ENCODE measurements at places on chromosomes 7 and 10. TPM values are rescaled to one million over a fixed set of nuclear protein-coding genes. Genes with fewer than 3 reads are reported as not detected.

Gene PRTFDC1
- total RNA-seq, result 0.29 TPM

Gene RGR
- 2.3 TPM for total RNA-seq

- DNase-seq, result peak; percentile 86
Observed at GRCh38 chr10:17617031-17617911, at the start of gene HACD1. Gene HACD1 (minus strand): TSS chr10:17617374. CDS start chr10:17617339, 35 bp downstream.

DNA sequence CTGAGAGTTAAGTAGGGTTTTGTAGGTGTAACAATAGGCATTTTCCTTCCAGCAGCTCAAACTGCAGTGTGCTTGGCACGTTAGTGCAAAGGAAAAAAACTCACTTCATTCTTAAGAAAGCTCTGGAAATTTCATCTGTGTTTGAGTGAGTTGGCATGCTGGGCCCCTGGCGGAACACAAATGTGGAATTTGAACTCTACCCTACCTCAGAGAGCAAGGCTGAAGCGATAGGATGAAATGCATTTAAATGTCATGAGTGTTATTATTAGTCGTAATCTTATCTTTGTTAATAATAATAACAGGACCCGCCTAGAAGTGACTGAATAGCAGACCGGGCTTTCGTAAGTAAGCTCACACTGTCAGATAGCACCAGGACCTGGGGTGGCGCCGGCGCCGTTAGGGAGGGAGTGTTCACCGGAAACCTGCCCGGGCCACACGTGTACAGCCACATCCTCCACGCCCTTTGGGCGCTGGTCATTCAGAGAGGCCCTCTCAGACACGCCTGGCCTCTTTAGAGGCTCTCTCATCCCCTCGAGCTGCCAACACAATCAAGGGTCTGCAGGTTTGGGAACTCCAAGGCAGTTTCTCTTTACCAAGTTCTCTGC is 63.5 kb downstream of the GRK5 start:
- no peak for DNase-seq

- no peak for DNase-seq
Observed at GRCh38 chr10:34288634-34289033, 526.5 kb downstream of the PARD3 start.

Gene SLC29A3
- 1.3 TPM for total RNA-seq

Gene COA1
- 77.8 TPM for total RNA-seq

GRCh38 chr7:114789161-114789560 is 132.7 kb upstream of the MDFIC start:
- no peak for DNase-seq

DNA sequence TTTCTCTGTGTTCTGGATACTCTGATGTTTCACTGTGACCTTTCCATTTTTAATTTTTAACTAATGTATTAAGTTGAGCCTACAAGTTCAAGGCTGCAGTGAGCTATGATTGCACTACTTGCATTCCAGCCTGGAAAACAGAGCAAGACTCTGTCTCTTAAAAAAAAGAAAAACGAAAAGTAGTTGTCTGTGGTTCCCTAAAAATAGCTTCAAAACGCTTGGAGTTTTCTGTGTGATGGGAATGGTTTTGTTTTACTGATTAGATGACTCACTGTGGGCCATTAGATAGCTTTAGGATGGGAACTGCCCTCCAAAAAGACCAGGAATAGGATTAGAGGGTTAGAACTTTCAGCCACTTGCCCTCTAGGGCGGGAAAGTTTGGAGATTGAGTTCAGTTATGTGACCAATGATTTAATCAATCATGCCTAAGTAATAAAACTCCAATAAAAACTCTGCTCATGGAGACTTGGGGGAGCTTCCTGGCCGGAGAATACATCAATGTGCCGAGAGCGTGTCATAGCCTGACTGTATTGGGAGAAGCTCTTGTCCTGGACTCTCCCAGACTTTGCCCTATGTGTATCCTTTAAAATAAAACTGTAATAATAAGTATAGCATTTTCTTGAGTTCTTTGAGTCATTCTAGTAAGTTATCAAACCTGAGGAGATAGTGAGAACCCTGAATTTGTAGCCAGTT is 147.1 kb downstream of the LYZL1 start:
- peak; percentile 77 for DNase-seq

DNA sequence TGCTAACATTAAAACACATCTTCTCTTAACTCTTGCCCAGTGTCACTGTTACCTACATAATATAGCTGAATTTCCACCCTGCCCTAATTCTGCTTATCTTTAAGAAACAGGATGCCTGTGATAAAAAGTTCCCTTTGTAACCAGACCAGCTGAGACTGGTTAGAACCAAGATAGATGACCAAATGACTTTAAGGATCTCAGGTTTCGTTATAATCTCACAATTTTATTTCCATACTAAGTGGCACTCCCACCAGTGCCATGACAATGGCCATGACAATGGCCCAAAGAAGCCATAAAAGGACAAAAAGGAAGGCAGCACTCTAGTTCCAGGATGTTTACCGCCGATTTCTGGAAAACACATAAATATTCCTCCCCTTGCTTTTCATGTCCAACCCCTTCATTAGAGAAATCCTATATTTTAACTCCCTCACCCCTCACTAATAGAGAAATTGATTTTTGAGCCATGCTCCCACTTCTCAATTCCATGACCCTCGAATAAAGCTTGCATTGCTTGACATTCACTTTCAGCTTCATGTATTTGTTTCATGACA is 126.1 kb downstream of the ELAPOR2 start:
- no peak for DNase-seq

Gene ANXA8L1
- not detected for total RNA-seq

DNA sequence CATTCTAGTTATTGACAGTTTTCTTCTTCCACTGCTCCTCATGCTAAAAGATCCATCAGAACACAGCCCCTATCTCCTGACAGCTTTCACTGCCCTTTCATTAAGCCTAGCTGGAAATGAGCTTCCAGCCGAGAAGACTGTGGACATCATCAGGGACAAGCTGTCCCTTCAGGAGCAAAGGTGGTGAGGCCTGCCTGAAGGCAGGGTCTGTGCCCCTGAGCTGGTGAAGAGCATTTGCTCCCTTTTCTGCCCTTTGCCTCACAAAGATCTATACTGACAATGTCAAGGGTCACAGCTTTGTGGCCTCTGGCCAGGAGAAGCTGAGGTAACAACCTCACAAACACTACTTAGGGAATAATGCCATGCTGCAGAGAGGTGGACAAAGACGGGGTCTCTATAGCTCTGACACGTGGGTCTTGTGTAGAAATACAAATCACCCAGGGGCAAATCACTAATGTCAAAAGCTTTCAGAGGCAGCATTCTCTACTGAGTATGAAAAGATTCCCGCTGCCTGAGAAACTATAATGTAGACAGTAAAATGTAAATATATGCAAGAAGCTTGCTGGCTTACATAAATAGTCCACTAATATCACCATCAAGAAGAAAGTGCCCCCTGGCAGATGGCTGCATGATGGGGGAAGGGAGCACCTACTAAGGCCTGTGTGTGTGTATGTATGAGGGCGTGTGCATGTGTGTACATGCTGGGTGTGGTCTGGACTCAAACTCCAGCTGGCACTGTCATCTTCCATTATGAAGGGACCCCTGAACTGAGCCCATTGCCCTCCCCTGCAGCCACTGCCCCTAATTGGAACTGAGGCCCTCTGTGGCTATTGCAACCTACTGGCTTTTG is 55.8 kb downstream of the HBP1 start:
- DNase-seq, result no peak

Gene CFAP58
- 0.62 TPM for total RNA-seq

DNA sequence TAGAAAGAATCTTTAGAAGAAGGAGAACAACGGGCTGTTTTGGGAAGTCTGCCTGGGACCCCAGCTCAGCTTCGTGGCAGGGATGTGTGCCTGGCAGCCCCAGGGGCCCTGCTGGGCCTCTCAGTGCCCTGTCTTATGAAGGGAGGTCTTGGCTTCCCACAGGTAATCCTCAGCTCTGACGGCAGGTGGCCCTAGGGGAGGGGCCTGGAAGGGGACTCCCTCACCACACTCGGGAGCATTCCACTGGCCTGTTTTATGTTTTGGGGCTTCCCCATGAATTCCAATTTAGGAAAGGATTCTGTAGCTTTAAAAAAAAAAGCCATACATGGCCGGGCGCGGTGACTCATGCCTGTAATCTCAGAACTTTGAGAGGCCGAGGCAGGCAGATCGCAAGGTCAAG is 3.0 kb upstream of the DMBT1 start:
- DNase-seq, result no peak

- DNase-seq, result no peak
Observed at GRCh38 chr10:133445751-133446708, 7.7 kb upstream of the SCART1 start.

Gene FEZF1
- total RNA-seq, result not detected

DNA sequence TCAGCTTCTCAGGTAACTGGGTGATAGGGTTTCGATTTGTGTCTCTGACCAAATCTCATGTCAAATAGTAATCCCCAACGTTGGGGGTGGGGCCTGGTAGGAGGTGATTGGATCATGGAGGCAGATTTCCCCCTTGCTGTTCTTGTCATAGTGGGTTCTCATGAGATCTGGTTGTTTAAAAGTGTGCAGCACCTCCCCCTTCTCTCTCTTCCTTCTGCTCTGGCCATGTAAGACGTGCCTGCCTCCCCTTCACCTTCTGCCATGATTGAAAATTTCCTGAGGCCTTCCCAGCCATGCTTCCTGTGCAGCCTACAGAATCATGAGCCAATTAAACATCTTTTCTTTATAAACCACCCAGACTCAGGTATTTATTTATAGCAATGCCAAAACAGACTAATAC is 21.9 kb upstream of the SMURF1 start:
- DNase-seq, result no peak

GRCh38 chr7:129431911-129432643 is 2.2 kb upstream of the STRIP2 start:
- no peak for DNase-seq

DNA sequence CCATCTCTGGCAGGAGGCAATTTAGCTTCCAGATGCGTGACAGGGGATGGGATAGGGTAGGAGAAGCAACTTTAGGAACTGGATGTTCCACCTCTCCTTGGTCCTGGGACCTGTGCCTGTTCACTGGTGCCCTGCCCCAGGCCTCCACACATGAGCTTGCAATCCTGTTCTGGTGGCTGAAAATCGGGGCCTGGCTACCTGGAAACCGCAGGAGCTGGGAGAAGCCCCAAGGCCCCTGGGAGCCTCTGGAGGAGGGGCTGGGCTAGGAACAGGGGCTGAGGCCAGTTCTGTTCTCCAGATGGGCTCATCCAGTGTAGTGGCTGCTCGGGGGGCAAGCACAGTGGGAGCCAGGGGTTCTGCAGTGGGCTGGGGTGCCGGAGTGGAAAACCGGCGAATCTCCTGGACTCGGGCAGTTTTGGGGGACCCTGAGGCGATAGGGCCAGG is 5.3 kb upstream of the MYOZ1 start:
- no peak for DNase-seq

DNA sequence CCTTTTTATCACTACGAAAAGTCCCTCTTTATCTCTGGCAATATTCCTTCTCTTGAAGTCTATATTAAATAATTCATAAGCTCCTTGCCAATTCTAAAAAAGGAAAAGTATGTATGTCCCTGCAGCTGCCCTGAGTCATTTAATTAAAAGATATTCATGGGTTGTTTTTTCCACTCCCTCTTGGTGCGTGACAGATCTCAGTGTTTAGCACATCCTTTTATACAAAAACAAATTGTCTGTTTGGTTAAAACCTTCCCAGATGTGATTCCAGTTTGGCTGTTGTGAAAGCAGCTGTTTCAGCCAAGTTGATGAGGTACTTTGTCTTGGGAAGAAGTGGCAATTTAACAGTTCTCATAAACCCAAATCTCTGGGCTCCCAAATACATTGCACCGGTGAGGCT is 33.8 kb upstream of the PRLHR start:
- DNase-seq, result peak; percentile 7

Gene CCL24
- not detected for total RNA-seq

DNA sequence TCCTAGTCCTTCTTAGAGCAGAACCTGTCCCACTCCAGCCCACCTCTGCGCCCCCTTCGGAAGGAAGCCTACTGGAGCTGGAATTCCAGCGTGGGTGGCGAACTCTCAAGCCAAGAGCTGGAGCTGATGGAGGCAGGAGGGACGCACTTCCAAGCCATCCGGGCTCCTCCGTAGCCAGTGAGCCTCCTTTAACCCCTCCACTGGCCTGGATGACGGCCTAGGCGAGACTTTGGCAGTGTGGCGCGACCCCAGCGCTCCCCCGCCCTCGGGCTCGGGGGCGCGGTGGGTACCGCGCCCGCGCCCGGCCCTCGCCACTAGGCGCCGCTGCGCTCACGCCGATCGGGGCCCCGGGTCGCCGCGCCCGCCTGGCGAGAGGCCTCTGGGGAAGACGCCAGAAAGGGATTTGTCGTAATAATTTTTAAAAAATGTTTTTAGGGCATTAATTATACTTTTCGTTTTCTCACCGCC is 5.1 kb upstream of the EMX2 start:
- DNase-seq, result no peak

GRCh38 chr7:67487316-67487715 is 490.7 kb downstream of the TYW1 start:
- no peak for DNase-seq

GRCh38 chr7:128425850-128426249 is 16.1 kb upstream of the IMPDH1 start:
- DNase-seq, result peak; percentile 77

Gene TUBB8
- total RNA-seq, result not detected

DNA sequence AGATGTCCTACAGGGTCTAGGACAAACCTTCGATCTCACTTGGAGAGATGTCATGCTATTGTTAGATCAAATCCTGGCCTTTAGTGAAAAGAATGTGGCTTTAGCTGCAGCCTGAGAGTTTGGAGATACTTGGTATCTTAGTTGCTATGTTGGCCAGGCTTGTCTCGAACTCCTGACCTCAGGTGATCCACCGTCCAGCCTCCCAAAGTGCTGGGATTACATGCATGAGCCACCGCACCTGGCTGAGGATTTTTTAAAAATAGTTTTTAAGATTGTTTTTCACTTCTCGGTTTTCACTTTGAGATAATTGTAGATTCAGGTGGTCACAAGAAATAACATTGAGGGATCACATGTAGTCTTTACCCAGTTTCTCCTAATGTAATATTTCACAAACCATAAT is 738.3 kb upstream of the POM121L12 start:
- no peak for DNase-seq

Gene WDR86
- total RNA-seq, result 0.42 TPM

DNA sequence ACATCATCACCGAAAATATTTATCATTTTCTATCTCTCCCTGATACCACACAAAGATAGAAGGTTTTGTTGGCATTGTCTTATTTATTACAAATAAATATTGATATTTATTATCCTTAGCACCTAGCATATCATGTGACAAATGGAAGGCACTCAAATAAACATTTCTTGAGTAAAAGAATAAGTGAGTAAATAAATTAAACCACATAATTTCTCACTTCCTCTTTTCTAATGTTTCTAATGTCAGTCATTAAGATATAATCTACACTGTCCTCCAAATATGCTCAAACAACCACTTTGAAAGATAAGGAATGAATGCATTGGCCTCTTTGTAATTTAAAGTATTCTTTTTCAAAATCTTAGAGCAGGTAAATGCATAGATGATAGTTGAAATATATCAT is 1027.8 kb upstream of the LRRTM3 start:
- no peak for DNase-seq

DNA sequence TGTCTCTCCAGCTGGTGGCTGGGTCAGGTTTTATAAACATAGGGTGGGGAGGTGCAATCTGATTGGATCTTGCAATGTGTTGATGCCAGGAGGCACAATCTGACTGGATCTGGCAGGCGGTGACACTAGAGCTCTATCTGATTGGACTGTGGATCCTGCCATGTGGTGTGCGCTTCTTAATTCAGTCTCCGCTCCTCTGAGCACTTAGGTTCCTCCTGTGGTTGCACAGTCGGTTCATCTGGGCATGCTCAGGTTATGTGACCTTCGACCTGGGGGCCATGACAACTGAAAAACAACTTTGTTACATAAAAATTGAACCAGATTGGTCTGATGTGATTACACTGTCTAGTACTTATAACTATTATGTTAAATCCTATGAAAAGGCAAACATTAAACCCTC is 127.1 kb upstream of the SVIL start:
- DNase-seq, result no peak

Gene RHOBTB1
- 29.6 TPM for total RNA-seq
